ENCODE measurements at places on chromosomes 7 and 10. TPM values are rescaled to one million over a fixed set of nuclear protein-coding genes. Genes with fewer than 3 reads are reported as not detected.

NRBF2 gene
- 15.8 TPM for total RNA-seq

C10orf90 gene
- not detected for total RNA-seq

KCNIP2 gene
- total RNA-seq, result 2.7 TPM

NPFFR1 gene
- not detected for total RNA-seq

SYT15 gene
- total RNA-seq, result 5.9 TPM

FGFBP3 gene
- total RNA-seq, result 1.00 TPM

TYW1B gene
- total RNA-seq, result 1.6 TPM

HABP2 gene
- total RNA-seq, result not detected

ATRNL1 gene
- total RNA-seq, result 0.32 TPM

FKBP9 gene
- 129 TPM for total RNA-seq

MIOS gene
- 21.0 TPM for total RNA-seq

SLC29A4 gene
- 1.4 TPM for total RNA-seq

PDK4 gene
- total RNA-seq, result 433 TPM

ZSWIM8 gene
- 92.0 TPM for total RNA-seq

ZNF316 gene
- 22.5 TPM for total RNA-seq

SPDYE2B gene
- total RNA-seq, result not detected

GLI3 gene
- total RNA-seq, result 24.8 TPM

C10orf143 gene
- 3.1 TPM for total RNA-seq

MALRD1 gene
- total RNA-seq, result 3.4 TPM

VIPR2 gene
- 5.0 TPM for total RNA-seq

LRRD1 gene
- total RNA-seq, result 0.19 TPM

SPDYE1 gene
- total RNA-seq, result not detected

ZNF722 gene
- total RNA-seq, result not detected

HOXA5 gene
- 11.3 TPM for total RNA-seq

MORN4 gene
- 6.5 TPM for total RNA-seq

PTPN20 gene
- 1.3 TPM for total RNA-seq

EVX1 gene
- total RNA-seq, result not detected

AGMO gene
- total RNA-seq, result 1.3 TPM

HYCC1 gene
- total RNA-seq, result 112 TPM

NEURL1 gene
- total RNA-seq, result 0.37 TPM

PROSER2 gene
- 1.6 TPM for total RNA-seq

VAX1 gene
- not detected for total RNA-seq
